ENCODE measurements at places on chromosomes 12 and 14.

GRCh38 chr14:33510063-33510481, 440.8 kb downstream of the EGLN3 start:
- DNase-seq: no peak

GRCh38 chr12:26524862-26525465, 308.0 kb downstream of the ITPR2 start:
- no peak for DNase-seq

- DNase-seq: no peak
Observed at GRCh38 chr12:65209655-65210043, 40.3 kb downstream of the LEMD3 start.

- DNase-seq: no peak
Observed at GRCh38 chr12:129561304-129561703, 342.5 kb downstream of the TMEM132D start.

GRCh38 chr14:61569812-61570548, 125.3 kb upstream of the HIF1A start:
- DNase-seq: peak; percentile 18

- no peak for DNase-seq
Observed at GRCh38 chr12:131230340-131231031, 276.8 kb downstream of the ADGRD1 start.

DNA sequence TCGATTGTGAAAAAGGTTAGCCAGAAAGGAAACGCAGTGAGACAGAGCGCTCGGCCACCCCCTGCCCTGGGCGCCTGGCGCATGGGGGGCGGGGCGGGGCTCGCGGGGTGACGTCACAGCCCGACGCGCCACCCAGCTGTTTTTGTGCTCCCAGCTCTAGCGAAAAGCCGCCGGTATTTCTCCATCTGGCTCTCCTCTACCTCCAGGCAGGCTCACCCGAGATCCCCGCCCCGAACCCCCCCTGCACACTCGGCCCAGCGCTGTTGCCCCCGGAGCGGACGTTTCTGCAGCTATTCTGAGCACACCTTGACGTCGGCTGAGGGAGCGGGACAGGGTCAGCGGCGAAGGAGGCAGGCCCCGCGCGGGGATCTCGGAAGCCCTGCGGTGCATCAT, at the start of gene GABARAPL1:
Gene GABARAPL1 (plus strand): TSS at position 139 of the 393 bp plus-strand sequence. CDS start 253 bp downstream, at position 392.
- DNase-seq: peak; percentile 41

DNA sequence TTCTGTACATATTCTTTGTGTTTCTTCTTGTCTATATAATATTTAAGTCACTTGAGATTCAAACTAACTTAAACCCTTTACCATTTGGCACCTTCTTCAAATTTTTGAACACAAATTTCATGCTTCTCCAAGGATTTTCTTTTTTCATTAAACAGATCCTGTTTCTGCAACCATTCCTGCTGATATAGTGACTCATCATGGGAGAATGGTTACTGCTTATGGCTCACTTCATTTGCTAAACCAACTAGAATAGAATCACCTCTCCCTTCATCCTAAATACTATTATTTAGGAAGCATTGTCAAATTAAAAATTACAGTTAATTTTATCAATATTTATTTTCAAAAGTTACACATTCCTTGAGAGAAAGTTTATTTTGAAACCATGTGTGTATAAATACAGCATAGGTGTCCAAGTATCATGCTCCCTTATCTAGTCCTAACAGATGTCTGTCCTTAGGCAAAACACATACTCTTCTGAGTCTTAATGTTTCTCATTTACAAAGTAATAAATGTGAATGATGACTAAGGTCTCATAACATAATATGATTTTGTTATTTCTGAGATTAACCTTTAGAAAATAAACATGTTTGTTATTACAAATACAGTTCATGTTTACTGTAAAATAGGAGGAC, 40.7 kb downstream of the PLCZ1 start:
- DNase-seq: no peak

- no peak for DNase-seq
Observed at GRCh38 chr14:68043752-68044151, 224.2 kb downstream of the RAD51B start.

DNA sequence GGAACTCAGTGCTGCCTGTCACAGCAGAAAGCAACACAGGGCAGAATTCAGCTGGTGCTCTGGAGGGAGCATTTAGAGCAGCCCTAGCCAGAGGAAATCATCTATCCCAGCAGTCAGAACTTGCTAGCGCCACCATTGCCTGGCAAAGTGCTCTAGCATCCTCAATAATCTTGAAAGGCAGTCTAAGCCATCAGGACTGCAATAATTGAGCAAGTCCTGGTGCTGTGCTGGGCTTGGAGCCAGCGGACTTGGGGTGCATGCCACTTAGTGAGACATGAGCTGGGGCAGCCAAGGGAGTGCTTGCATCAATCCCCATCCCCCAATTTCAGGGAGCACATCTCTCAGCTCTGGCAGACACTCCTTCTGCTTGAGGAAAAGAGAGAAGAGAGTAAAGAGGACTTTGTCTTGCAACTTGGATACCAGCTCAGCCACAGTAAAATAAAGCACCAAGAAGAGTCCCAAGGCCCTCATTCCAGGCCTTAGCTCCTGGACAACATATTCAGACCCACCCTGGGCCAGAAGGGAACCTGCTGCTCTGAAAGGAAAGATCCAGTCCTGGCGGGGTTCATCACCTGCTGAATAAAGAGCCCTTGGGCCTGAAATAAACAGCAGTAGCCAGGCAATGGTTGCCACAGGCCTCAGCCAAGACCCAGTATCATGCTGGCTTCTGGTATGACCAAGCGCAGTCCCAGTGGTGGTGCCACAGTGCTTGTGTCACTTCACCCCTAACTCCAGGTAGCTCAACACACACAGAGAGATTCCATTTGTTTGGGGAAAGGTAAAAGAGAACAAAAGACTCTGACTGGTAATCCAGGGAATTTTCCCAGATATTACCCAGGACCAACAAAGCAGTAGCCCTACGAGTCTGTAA, 44.5 kb upstream of the ZDHHC17 start:
- DNase-seq: no peak

DNA sequence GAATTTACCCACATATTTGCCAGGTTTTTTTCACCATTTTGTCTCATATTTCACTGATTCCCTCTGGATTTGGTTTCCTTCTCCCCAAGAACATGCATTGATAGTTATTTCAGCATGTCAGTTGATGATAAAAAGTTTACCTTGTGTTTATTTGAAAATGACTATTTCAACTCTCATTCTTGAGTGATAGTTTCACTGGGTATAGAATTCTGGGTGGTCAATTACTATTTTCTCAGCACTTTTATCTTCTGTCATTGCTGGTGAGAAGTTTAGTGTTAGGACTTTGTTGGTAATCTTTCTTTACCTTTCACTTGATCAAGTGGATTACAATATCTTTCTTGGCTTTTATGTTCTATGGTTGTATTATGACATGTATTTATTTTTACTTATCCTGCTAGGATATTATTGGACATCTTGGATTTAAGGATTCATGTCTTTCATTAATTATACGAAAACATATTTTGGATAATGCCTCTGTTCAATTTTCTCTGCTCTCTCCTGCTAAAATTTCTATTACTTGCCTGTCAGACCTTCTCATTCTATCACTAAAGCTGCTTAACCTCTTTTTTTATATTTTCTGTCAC, 338.6 kb downstream of the MED13L start:
- no peak for DNase-seq

- no peak for DNase-seq
Observed at GRCh38 chr12:95336387-95337067, 118.9 kb downstream of the VEZT start.

DNA sequence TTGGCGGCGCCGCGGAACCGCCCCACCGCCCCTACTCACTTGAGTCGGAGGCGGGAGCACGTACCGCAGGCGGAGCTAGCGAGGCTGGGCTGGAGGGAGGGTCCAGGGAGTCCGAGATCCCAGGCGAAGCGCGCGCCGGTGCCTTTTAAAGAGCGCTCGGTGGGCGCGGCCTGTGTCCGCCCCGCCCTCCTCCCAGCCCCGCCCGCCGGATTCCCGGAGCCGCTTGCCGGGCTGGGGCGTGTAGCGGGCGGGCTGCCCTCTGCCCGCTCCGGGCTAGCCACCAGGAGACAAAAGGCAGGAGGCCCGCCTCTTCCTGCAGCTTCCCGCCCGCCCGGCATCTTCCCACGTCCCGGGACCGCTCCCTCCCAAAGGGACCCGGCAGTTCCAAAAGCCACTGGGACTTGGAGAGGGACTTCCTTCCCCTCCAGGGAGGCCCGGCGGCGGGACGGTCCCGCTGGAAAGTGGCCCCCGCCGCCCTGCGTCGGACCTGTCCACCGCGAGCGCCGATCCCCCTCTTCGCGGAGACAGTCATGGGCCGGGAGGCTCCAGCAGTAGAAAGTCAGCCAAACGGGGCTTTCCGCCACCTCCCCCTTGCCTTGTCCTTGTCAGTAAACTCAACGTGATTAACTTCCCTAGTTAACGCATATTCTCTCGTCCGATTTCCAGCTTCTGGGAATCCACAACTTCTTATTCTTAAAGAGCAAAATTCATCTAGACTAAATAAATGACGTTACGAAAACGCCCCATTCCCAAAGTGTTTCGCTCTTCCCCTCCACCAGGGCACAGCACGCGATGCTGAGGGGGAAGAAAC, at the start of gene CSRP2:
Gene CSRP2 (minus strand): TSS at position 121 of the 811 bp plus-strand sequence. CDS start 12,759 bp downstream, outside the sequence.
- no peak for DNase-seq

DNA sequence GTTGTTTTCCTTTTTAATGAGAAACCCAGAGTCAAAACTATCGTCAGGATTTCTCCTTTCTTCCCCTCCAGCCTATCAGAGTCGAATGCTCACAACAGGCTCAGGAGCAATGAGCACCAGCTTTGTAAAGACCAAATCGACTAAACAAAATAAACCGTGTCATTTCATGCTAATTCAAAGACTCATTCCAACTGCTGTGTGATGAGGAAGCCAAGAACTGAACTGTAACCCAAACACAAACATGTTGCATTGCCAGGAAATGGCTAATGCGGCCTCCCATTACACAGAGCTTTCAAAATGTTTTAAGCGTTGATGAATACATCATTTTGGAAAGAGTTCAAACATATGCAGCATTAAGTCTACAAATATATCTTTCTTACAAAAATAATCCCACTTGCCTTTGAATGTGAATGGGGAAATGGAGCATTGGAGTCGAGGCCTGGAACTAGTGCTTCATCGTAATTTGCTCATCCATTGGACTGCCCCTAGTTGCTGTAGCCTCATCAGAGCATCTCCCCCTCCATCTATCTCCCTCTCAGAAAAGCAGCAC, 349.5 kb downstream of the GXYLT1 start:
- no peak for DNase-seq

GRCh38 chr12:94141004-94141764, 7.2 kb upstream of the PLXNC1 start:
- DNase-seq: no peak

- DNase-seq: no peak
Observed at GRCh38 chr14:51481643-51482042, 170.1 kb upstream of the FRMD6 start.
